ENCODE measurements at places on chromosomes 3 and 15. TPM values are rescaled to one million over a fixed set of nuclear protein-coding genes. Genes with fewer than 3 reads are reported as not detected.

Gene USP13
- 4.9 TPM for total RNA-seq

Gene SLC4A7
- 111 TPM for total RNA-seq

Gene ANKRD34C
- not detected for total RNA-seq

Gene ALDH1A3
- 168 TPM for total RNA-seq

Gene CFAP100
- total RNA-seq, result not detected

Gene ACAP2
- total RNA-seq, result 38.4 TPM

Gene HHATL
- total RNA-seq, result not detected

Gene SCAMP5
- 1.3 TPM for total RNA-seq

Gene KIF15
- total RNA-seq, result 3.5 TPM

Gene GOLGA8M
- total RNA-seq, result 0.45 TPM

Gene CFAP92
- not detected for total RNA-seq

Gene NR2F2
- 8.5 TPM for total RNA-seq

Gene GPR62
- not detected for total RNA-seq

Gene ANKUB1
- total RNA-seq, result not detected

Gene SECISBP2L
- 14.3 TPM for total RNA-seq

Gene ARL13B
- total RNA-seq, result 8.7 TPM

Gene TJP1
- total RNA-seq, result 42.8 TPM

Gene WDR93
- not detected for total RNA-seq

Gene FETUB
- not detected for total RNA-seq

Gene HHLA2
- total RNA-seq, result not detected
